ENCODE measurements at places on chromosomes 6 and 20. TPM values are rescaled to one million over a fixed set of nuclear protein-coding genes. Genes with fewer than 3 reads are reported as not detected.

GRCh38 chr6:13377054-13377758, 48.9 kb upstream of the TBC1D7 start:
- DNase-seq = no peak
- no peak overlapping the region for H3K27ac ChIP-seq
- H3K4me3 ChIP-seq = no peak overlapping the region
- no peaks in the 10 kb centered on the region for H3K36me3 ChIP-seq
- H3K27me3 ChIP-seq = no peaks in the 10 kb centered on the region
- H3K4me1 ChIP-seq = no peaks in the 10 kb centered on the region

GRCh38 chr6:3136292-3137011, 17.9 kb downstream of the BPHL start:
- H3K27me3 ChIP-seq = no peaks in the 10 kb centered on the region
- peak overlapping the region; percentile 78 for H3K27ac ChIP-seq
- H3K4me3 ChIP-seq = no peak overlapping the region
- DNase-seq = no peak
- no peaks in the 10 kb centered on the region for H3K36me3 ChIP-seq

- H3K36me3 ChIP-seq = no peaks in the 10 kb centered on the region
- no peak for DNase-seq
- no peak overlapping the region for H3K27ac ChIP-seq
- H3K4me3 ChIP-seq = no peak overlapping the region
- H3K4me1 ChIP-seq = peaks cover 12% of the 10 kb centered on the region
- H3K27me3 ChIP-seq = no peaks in the 10 kb centered on the region
Observed at GRCh38 chr6:36636687-36637418, 41.7 kb upstream of the CDKN1A start.

DNA sequence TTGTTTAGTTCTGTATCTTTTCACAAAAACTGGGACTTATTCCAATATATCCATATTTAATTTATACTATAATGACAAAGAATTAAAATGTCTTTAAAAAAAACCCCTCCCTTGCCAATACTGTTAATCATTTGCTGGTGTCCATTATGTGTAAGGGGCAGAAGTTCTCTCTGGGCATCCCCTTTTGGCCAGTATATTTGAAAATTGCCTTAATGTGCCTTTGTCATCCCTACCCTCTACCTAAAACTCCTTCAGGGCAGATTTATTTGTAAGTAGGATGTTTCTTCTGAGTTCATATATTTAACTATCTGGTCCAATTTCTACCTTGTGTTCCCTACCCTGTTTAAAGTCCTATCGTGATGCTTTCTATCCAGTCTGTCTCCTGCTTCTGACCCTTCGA, 62.9 kb downstream of the ARHGAP18 start:
- no peaks in the 10 kb centered on the region for H3K36me3 ChIP-seq
- no peaks in the 10 kb centered on the region for H3K27me3 ChIP-seq
- H3K27ac ChIP-seq = peak overlapping the region; percentile 87
- no peak for DNase-seq

DNA sequence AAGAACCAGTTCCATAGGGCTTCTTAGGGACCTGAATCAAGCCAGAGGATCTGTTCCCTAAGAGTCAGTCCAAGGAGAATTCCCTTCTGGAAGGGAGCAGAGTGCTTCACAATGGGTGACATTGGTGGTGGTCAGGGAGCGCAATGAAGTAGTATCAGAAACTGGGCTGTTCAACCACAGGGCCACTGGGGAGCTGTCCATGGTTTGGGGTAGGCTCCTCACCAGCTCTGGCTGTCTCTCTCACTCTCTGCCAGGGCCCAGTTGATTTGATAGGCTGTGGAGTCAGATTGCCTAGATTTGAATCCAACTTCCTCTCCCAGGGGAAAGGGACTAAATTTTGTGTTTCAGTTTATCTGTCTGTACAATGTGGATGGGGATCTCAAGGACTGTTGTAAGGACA, 36.7 kb upstream of the CHD6 start:
- no peak overlapping the region for H3K4me3 ChIP-seq
- H3K36me3 ChIP-seq = no peaks in the 10 kb centered on the region
- no peak for DNase-seq
- no peak overlapping the region for H3K27ac ChIP-seq
- no peaks in the 10 kb centered on the region for H3K27me3 ChIP-seq
- H3K4me1 ChIP-seq = peaks cover 14% of the 10 kb centered on the region

GRCh38 chr6:169800668-169801395, 49.4 kb downstream of the ERMARD start:
- no peak overlapping the region for H3K4me3 ChIP-seq
- peaks cover 7% of the 10 kb centered on the region for H3K4me1 ChIP-seq
- DNase-seq = peak; percentile 40

DNA sequence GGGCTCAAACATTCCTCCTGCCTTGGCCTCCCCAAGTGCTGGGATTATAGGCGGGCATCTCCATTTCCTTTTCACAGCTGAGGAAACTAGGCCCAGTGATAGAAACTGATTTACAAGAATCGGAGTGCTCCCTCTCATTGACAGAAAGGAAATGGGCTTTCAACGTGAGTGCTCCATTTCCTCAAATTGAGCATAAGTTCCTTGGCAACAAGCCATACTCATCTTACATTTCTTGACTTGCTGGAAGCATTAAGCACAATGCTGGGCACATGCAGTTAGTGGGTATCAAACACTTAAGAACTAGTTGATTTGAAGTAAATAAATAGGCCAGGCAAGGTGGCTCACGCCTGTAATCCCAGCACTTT, 54.7 kb downstream of the FGD2 start:
- H3K27ac ChIP-seq = no peak overlapping the region
- H3K36me3 ChIP-seq = no peaks in the 10 kb centered on the region
- H3K27me3 ChIP-seq = no peaks in the 10 kb centered on the region
- no peak for DNase-seq

The AMD1 gene
- total RNA-seq = 15.9 TPM

The SYCP2 gene
- 4.3 TPM for total RNA-seq

The BPIFB2 gene
- not detected for total RNA-seq

Data from pancreas (tissue), 10 donors.